ENCODE measurements at places on chromosomes 2 and 18.

DNA sequence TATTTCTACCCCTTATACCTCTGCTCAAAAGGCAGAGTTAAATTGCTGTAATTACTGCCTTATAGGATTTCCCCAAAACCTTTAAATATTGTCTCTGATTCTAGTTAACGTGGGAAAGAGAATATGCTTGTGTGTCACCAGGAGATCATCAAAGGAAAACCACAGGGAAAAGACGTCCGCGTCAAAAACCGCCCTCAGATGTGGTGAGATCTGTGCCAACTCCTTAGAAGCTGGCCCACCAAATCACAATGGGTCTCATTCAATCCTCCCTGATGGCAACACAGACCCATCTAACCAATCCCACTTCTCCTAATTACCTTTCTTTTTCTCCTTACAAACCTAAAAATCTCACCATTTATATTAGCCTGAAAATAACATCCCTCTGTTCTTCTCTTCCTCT lies 25.4 kb downstream of the VPS54 start:
- no peak for DNase-seq

DNA sequence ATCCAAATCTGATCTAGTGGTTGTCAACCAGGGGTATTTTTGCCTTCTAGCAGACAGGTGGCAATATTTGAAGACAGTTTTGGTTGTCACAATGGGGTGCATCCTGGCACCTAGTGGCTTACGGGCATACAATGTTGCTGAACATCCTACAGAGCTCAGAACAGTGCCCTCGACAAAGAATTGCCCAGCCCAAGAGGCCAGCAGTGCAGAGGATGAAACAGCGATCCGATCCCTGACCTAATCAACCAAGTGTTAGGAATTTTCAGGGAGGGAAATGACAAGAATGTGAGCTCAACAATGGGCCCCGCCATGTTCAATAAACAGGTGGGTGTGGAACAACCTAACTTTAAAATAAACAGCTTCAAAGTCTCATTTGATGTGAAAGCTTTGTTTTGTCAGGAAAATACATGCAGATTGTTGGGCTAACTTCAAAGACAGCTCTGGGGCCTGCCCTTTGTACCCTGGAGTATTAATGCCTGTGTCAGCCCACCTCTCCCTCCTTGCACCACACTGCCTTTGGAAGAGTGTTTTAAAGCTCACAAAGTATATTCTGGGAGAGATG lies 22.5 kb upstream of the SCYGR5 start:
- no peak for DNase-seq

DNA sequence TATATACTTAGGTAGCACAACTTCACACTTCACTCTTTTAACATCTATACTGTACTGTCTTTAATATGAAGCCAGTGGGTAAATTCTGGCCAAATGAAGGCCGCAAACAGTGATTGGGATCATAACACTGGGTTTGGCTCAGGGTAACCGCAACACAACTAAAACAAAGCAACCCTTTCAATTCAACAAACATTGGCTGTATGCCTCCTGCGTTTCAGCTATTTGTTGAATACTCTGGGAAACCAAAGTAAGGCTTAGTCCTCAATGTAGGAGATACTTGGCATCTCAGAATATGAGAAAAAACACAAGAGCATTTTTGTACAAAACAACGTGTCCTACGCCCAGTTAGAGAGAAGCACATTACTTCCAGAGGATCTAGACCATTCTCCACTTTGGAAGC lies 693.3 kb upstream of the KLHL29 start:
- DNase-seq: no peak

- no peak for DNase-seq
Observed at GRCh38 chr2:190947141-190947540, 66.5 kb downstream of the GLS start.

Measured in gastrocnemius medialis (tissue), 4 donors.